Stimulated activated CD4-positive, alpha-beta T cell treated with anti-CD3 and anti-CD28 coated beads, Interleukin-1b, Interleukin-23, amount 100 ng/mL, for 24 hours (primary cell): ENCODE measurements at places on chromosomes 1 and 21.

GRCh38 chr1:74775735-74776134 is 42.8 kb downstream of the TYW3 start:
- no peak for DNase-seq

- DNase-seq = no peak
These were observed 22.2 kb downstream of the RUNX1 start for GRCh38 chr21:35026617-35027562.

GRCh38 chr21:39121600-39122355 is 61.5 kb downstream of the PSMG1 start:
- no peak for DNase-seq

DNA sequence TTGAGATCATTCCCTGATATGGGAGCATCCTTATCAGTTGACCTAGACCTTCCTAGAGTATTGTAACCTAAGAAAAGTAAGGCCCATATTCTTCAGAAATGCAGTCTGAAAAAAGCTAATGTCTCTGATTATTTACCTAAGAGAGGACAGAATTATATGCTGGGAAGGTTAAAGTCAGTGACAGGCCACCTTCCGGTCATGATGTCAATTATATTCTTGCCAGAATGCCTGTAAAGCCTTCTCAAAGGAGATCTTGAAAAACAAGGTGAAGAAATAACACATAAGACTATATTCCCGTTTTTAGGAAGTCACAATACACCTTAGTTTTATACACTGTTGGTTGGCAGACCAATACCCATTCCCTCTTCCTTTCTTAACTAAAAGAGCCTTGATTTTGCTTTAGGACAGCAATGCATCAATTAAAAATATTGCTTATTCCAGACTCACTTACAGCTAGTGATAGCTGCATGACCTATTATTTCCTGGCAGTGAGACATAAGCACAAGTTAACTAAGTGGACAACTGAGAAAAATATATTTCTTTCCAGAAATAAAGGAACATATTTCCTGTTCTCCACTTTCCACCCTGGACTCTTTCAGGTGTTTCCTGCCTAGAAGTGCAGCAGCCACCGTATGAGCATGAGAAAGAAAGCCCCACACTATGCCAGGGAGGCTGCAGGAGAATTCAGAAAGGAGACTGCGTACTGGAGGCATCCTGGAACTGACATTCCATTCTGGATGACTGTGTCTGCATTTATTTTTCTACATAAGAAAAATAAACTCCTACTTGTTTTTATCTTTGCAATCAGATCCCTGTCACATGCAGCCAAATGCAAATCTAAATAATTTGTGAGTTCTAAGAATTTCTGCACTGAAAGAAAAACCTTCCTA is 332.9 kb upstream of the PTBP2 start:
- no peak for DNase-seq

- DNase-seq = no peak
These were observed 184.6 kb upstream of the JUN start for GRCh38 chr1:58968360-58968952.

GRCh38 chr1:85228972-85229371 is 28.2 kb upstream of the SYDE2 start:
- no peak for DNase-seq

DNA sequence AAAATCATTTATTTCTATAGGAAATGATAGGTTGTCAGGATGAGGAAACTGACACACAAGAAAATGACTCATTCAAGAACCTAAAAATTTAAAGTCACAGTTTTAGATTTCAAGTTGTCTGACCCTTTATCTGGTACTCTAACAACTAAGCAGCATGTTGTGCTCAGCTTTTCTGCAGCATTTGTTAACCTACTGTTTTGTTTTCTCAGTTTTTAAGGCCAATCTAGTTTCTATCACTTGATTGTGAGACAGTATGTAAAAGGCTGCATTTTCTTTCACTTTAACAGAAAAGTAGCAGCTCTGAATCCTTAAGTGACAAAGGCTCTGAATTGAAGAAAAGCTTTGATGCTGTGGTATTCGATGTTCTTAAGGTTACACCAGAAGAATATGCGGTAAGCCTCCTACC is 59.1 kb downstream of the RALGPS2 start:
- no peak for DNase-seq

DNA sequence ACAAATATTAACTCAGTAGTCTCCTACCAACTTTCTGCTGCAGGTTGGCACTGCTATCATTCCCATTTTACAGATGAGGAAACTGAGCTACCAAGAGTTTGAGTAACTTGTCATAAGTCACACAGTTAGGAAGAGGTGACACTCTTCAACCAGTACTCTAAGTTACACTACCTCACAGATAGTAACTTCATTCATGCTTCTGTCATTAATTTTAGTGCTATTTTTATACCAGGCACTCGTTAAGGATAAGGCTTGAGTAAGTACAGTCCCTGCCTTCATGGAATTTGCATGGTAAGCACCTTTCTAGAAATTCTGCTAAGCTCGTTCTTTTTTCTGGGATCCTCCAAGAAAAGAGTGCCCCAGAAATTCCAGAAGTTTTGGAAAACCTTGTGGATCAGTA is 78.7 kb downstream of the ZP4 start:
- DNase-seq = no peak

- DNase-seq = no peak
These were observed 648.3 kb downstream of the KIF26B start for GRCh38 chr1:245802941-245803665.

DNA sequence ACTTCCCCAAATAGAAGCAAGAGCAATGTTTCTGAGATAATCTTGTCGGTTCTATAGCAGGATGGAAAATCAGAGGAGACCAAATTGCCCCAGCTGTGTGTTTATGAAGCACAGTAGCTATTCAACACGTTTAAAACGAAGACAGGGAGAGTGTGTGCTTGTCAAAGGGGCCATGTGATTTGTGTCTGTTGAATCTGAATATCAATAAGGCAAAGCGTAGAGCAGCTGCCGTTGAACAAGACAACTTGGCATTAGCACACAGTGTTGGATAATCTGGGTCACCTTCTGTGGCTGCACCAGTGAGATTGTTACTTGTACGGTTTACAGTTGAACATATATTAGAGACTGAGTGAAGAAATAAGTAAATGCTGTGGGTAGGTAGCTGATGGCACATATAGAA is 1.0 kb downstream of the CRB1 start:
- DNase-seq = no peak

DNA sequence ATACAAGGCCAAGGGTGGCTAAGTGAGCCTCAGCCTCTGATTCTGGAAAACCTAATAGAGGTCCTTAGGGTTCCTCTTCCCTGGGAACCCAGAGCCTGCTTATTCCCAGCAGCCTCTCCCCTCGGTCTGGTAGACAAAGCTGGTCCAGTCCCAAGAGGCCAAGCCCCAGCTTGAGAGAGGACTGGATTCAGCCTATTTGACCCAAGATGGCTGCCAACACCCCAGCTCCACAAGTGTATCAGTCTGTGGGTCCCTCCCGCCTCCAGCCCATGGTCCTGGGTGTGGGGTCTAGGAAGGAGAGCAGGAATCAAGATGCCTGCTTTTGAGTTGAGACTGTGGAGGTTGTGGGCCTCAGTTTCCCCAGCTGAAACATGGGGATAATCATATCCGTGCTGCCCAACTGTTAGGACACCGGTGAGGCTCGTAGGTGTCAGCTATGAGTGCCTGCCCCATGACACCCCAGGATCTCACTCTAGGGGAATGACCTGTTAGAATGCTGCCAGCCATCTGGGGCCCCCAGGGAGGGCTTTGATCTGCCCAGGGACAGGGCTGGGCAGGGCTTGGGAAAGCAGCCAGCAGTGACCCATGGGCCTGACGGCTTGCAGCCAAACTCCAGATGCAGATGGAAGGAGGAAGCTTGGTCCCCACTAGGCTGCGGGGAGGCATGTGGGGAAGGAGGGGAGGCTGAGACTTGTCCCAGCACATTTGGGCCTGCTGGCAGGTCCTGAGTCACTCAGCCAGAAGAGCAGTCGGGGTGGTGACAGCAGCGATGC is 45.4 kb downstream of the NUAK2 start:
- DNase-seq = no peak

DNA sequence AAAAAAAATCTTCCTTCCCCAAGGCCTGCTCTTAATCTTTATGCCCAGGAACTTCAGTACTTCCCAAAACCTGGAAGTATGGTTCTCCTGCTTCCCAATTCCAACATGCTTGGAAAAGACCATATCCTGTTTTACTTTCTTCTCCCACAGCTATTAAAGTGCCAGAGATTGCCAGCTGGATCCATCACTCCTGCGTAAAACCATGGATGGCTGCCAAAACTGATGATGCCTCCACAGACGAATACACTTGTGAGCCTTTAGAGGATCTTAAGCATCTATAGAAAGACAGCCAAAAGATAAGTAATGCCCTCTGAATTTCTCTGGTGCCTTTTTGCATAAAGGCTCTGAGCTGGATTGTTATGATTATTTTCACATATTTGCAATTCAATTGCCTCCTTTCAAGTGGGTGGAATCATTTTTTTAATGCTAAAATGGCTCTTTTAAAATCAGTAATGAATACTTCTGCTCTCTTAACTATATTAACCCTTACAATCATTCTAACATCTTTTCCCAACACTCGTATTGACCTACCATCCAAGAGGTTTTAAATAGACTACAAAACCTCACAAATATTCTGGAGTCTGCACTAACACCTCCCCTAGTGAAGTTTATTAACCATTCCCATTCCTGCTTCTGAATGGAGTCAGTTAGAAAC is 1807.8 kb downstream of the BRINP3 start:
- DNase-seq = no peak

DNA sequence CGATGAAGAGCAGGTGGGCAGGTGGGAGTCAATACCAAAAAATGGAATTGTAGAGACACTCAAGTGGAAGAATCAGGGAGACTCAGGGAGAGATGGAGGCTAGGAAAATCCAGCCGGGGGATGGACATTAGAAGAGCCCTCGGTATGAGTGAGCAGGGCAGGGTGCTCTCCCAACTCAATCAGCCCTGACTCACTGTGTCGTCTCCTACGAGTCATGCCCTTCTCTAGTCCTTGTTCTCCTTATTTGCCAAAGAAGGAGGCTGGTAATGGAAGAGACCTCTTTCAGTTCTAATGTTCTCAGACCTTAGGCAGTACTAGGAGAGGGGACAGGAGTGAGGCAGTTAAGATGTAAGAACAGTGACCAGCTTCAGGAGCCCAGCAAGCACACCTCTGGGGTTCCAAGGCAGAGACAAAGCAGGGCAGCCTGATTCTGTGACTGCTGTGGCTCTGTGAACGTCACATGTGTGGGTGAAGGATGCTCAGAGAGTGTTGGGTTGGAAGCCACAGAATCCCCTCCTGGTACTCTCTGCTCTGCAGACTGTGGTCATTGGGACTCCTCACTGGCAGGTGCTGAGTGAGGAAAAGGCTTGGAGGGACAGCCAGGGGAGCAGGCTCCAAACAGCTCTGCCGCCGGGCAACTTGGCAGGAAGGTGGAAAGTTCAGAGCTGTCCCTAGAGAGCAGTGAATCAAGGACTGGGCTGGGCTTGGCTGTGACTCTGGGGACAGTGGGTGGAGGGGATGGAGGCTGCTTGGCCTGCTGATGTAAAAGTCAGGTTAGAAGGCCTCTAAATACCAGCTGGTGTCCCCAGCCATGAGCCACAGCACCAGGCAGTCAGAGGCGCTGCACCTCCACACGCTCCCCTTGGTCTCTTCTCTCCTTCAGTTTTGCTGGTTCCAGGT is 11.1 kb upstream of the GJA5 start:
- no peak for DNase-seq

- no peak for DNase-seq
These were observed 557.5 kb downstream of the PTPRU start for GRCh38 chr1:29793653-29794348.

DNA sequence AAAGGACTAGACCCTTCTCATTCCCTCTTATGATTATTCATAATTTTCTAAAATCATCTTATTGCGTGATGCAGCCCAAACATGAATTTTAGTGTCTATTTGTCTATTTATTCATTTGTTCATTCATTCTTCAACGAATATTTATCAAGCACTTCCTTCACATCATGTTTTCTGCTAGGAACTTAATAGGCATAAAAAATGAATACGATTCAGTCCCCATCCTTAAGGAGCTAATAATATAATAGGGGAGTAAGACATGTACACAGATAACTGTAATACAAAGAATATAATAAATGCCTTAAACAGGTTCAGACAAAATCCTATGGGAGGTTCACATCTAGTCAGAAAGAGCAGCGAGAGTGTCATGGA is 20.2 kb downstream of the BCL9 start:
- no peak for DNase-seq

DNA sequence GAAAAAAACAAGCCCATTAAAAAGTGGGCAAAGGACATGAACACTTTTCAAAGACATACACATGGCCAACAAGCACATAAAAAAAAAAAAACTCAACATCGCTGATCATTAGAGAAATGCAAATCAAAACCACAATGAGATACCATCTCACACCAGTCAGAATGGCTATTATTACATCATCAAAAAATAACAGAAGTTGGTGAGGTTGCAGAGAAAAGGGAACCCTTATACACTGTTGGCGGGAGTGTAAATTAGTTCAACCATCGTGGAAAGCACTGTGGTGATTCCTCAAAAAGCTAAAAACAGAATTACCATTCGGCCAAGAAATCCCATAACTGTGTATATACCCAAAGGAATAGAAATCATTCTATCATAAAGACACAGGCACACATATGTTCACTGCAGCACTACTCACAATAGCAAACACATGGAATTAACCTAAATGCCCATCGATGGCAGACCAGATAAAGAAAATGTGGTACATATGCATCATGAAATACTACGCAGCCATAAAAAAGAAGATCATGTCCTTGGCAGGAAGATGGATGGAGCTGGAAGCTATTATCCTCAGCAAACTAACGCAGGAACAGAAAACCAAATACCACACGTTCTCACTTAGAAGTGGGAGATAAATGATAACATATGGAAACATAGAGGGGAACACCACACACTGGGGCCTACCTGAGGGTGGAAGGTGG is 70.1 kb downstream of the INTS7 start:
- DNase-seq = no peak

- DNase-seq = no peak
These were observed 8.2 kb downstream of the SSBP3 start for GRCh38 chr1:54397980-54398379.

DNA sequence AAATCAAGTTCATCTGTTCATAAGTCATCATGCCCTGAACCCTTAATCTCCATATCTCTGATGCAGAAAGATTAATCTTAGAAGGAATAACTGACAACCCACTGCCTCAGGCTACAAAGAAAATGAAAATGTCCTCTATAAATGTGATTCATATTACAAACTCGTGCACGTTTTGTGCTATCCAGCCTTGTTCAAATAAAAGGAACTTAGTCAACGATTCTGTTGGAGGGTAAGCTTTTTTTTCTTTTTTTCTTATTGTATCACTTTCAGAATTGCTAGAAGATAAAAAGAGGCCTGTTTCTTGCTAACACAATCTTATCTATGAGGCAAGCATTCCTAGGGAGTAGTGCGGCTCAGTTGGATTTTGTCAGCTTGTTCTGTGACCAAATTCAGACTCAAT is 228.4 kb downstream of the TM2D1 start:
- DNase-seq = no peak

- no peak for DNase-seq
These were observed 14.1 kb downstream of the ZNF678 start for GRCh38 chr1:227577500-227577899.
